Breast epithelium (tissue), 4 donors: ENCODE measurements at places on chromosomes 13 and 19. TPM values are rescaled to one million over a fixed set of nuclear protein-coding genes. Genes with fewer than 3 reads are reported as not detected.

Gene GFY
- total RNA-seq = not detected

GRCh38 chr13:23430664-23431063 lies 2.8 kb downstream of the SACS start:
- no peak for DNase-seq
- no peak overlapping the region for H3K4me3 ChIP-seq
- H3K36me3 ChIP-seq = no peaks in the 10 kb centered on the region
- no peaks in the 10 kb centered on the region for H3K27me3 ChIP-seq

Gene MYH14
- 16.6 TPM for total RNA-seq

DNA sequence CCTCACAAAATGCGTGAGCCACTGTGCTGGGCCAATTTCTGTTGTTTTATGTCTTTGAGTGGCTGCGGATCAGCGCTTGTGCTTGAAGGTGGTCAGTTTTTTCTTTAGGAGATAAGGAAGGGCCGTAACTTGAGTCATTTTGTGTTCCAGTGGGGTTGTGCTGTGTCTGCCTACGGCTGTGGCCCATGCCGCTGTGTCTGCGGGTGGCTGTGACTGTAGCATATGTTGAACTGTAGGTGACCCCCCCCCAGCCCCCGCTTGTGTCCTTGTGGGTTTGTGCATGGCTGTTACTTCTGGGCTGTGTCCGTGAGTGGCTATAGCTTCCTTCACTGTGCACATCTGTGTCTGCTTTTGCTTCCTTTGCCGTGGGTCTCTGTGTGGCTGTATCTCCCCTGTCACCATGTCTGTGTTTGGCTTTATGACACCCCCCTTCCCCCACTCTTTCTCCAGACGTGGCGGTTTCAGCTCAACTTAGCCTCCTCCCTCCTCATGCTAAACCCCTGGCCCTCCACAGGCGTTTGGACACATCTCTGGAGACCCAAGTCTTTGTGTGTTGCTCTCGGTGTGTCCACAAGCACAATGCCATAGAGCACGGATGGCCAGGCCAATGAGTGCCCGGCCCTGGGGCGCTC lies 675 bp downstream of the PPP1R14A start:
- peak overlapping the region; percentile 42 for H3K4me3 ChIP-seq
- no peak for DNase-seq
- no peaks in the 10 kb centered on the region for H3K36me3 ChIP-seq
- no peaks in the 10 kb centered on the region for H3K4me1 ChIP-seq
- peak overlapping the region; percentile 82 for H3K27ac ChIP-seq

DNA sequence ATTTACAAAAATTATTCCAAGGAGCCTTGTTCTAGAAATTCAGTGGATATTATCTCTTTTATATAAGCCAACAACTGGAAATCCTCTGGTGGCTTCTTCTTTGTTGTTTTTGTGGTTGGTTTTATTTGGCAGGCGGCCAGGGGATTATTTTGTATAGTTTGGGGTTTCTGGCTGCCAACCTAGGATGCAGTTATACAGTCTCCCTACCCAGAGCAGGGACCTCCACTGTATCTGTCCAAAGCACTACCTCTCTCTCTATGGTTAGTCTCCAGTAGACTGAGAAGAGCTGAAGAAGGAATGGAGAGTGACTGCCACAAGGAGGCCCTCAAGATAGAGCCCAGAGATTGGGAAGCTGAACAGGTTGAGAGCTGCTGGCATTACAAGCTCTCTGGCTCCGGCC lies 80.2 kb downstream of the ZAR1L start:
- no peak for DNase-seq
- no peaks in the 10 kb centered on the region for H3K36me3 ChIP-seq
- no peaks in the 10 kb centered on the region for H3K27me3 ChIP-seq
- no peak overlapping the region for H3K4me3 ChIP-seq
- no peaks in the 10 kb centered on the region for H3K4me1 ChIP-seq

DNA sequence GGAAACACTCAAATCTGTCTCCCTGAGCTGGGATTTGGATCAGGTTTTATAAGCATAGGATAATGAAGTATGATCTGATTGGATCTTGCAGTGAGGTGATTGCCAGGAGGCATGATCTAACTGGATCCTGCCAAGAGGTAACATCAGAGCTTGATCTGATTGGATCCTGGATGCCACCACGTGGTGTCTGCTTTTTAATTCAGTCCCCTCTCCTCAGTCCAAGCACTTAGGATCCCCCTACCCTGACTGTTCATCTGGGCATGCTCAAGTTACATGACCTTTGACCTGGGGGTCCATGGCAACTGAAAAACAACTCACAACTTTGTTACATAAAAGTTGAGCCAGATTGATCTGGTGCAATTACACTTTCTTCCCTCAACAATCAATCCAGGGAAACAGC lies 47.5 kb upstream of the LSM14A start:
- no peaks in the 10 kb centered on the region for H3K36me3 ChIP-seq
- H3K4me3 ChIP-seq = no peak overlapping the region
- DNase-seq = no peak
- no peaks in the 10 kb centered on the region for H3K27me3 ChIP-seq

Gene FFAR3
- total RNA-seq = not detected

DNA sequence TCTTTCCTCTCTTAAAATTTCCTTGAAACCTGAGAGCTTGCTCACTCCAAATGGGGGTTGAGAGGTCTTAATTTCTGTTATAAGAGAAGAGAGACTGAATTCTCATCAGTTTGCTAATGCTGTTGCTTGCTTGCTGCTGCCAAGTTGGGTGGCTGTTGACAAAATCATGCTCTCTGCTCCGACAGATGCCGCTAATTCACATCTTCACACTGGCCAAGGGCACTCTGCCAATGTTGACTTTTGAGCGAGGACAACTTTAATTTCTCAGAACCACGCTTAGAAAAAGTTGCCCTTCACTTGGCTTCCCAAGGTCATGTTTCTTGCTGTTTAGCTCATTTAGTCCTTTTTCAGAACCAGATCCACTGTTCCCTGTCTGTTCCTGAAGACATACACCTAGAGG lies 402.9 kb downstream of the HS6ST3 start:
- no peaks in the 10 kb centered on the region for H3K4me1 ChIP-seq
- no peak for DNase-seq
- no peak overlapping the region for H3K4me3 ChIP-seq
- no peaks in the 10 kb centered on the region for H3K27me3 ChIP-seq

GRCh38 chr19:11092181-11092538 lies 2.9 kb downstream of the LDLR start:
- no peaks in the 10 kb centered on the region for H3K4me1 ChIP-seq
- no peaks in the 10 kb centered on the region for H3K27me3 ChIP-seq
- H3K4me3 ChIP-seq = no peak overlapping the region
- DNase-seq = no peak
- peak overlapping the region; percentile 99 for H3K27ac ChIP-seq

DNA sequence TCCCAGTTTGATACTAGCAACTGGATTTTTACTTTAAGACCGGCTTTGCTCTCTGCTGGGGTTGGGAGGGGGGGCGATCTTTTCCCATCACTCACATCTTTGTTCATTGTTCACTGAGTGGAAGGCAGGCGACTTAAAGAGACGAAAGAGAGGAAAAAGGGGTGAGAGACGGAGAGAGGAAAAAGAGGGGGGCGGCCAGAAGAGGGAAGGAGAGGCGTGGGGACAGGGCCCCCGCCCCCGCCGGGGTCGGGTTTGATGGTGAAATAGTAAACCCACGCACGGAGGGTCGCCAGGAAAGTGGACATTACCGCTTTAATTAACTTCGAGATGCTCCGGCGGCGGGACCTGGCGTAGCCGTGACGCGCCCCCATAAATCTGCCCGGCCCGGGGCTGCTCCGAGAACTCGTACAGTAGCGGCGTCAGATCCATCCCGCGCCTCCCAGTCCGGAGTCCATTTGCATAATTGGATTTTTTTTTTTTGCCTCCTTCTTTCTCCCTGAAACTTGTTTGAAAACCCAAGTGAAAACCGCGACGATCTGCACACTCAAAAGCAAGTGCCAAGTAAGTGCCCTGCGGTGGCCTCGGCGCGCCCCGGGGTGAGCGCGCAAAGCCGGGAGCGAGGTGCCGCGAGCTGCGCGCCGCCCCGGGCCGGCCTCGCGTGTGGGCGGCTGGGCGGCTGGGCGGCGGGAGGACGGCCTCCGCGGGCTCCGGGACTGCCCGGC lies 143.9 kb upstream of the ZNF536 start:
- peaks cover 2% of the 10 kb centered on the region for H3K27me3 ChIP-seq
- peak overlapping the region; percentile 60 for H3K4me3 ChIP-seq
- H3K36me3 ChIP-seq = no peaks in the 10 kb centered on the region
- no peak overlapping the region for H3K27ac ChIP-seq
- H3K4me1 ChIP-seq = peaks cover 11% of the 10 kb centered on the region

DNA sequence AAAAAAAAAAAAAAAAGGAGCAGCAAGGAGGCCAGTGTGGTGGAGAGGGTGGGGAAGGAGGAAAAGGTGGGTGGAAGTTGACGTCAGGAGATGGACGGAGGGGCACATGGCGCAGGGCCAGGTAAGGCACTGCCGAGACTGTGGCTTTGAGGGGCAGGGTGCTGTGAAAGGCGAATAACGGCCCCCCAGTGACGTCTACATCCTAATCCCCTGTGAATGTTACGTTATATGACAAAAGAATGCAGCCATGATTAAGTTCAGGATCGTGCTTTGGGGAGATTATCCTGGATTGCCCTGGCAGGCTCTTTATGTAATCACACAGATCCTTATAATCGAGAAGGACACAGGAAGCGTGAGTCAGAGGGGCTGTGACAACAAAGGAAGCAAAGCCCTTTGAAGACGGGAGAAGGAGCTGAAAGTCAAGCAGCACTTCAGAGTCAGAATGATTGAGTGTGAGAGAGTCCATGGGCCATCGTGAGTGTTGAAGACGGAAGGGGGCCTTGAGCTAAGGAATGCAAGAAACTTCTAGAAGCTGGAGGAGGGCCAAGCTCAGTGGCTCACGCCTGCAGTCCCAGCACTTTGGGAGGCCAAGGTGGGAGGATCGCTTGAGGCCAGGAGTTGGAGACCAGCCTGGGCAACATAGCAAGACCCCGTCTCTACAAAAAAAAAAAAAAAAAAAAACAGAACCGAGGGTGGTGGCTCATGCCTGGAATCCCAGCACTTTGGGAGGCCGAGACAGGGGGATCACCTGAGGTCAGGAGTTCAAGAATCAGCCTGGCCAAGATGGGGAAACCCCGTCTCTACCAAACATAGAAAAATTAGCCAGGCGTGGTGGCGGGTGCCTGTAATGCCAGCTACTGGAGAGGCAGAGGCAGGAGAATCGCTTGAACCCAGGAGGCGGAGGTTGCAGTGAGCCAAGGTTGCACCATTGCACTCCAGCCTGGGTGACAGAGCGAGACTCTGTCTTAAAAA lies 13.8 kb upstream of the CEACAM16 start:
- no peaks in the 10 kb centered on the region for H3K4me1 ChIP-seq
- H3K36me3 ChIP-seq = no peaks in the 10 kb centered on the region

Gene CLEC11A
- 24.3 TPM for total RNA-seq
